OCI-M1 (cell line): ENCODE measurements at places on chromosomes 2 and 18.
A peak's percentile ranks its signal among the peaks of the same experiment; 100 is the strongest.

DNA sequence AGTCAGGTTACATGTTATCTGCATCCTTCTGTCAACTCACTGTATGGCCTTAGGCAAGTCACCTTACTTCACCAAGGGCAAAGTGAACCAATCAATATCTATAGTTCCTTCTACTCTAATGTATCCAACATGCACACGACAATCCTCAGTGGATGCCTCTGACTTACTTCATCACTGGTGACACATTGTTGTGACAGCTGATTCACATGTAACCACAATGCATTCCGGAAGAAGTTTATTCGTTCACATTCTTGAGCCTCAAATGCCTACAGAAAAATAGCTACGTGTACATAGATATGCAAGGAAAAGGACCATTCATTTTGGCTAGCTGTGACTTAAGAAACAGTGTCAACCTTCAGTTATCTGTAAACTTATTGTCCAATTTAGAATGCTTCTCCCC lies 26.3 kb upstream of the EPG5 start:
- DNase-seq: no peak

DNA sequence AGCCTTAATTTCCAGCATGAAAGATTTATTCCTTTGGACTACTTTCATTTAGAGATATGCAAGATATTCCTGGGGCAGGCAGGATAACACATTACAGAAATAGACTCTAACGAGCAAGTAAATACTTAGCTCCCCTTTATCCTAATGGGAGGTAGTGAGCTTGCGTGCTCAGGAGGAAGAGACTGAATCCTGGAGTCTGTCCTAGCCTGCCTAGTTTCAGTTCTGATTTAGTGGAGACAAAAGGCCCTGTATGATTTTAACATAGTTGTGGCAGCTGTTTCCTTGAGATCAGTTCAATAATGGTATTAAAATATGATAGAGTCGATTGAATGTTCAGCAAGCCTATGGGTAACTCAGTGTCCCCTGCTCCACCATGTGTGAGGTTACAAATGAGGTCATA lies 109.5 kb downstream of the FMNL2 start:
- no peak for DNase-seq

DNA sequence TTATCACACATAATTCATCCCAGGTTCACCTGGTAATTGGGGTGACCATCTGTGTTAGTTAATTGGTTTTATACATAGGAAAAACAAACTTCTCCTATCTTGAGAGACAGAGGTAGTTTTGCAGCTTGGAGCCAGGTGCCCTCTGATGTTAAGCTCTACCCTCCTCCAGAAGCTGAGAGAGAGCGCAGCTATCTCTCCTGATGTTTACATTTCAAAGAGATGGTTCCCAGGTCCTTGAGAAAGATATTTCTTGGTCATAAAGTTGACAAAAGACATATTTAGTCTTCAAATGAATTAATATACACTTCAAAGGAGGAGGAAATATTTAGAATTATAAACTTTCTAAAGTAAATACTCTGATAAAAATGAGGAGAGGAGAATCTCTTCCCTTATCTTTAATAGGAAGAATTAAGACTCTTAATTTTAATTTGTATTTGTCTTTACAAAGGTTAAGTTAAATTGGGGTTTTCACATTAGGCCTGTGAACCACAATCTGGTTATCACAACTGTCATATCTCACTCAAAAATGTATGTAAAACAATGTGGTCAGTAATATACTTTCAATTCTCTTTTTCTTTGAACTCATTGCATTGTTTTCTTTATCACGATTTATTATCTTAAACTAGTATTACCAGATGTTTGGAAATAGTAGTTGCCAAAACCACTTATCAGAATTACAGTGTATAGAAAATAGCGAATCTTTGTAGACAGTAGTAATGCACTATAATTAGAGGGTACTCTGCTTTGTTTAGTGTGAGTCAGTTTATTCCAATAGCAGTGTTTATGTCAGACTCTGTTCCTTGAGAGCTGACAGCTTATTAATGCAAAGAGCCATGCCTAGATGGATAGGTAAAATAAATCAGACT lies 26.8 kb downstream of the SERPINB4 start:
- peak; percentile 21 for DNase-seq

- DNase-seq: no peak
These were observed 245.0 kb downstream of the FAM210A start for GRCh38 chr18:13481331-13481730.

DNA sequence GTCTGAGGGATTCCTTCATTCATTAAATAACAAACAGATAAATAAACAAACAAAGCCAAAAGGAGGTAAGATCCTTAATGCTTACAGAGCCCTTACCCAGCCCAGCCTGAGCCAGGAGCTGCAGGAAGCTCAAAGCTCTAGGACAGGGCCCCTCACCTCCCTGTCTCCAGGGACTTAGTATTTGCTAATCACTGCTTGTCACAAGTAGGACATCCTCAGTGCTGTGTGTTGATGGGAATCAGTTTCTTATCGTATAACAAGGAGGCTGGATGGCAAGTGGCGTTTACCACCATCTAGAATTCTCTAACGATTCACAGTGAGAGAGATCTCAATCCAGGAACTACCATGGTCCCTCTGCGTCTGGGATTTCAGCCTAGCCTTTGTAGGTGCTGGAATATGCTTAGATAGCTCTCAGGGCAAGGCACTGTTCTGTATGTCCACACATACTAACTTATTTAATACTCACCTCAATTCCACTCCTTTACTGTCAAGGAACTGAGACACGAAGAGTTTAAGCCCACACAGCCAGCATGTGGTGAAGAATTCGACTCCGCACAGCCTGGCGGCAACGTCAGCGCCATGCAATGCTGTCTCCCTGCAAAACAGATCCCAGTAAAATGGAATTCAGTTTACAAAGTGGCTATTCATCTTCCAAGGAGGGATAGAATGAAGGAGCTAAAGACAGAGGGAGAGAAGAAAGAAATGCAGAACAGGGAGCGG lies 164.8 kb downstream of the MYCN start:
- DNase-seq: no peak

- DNase-seq: no peak
These were observed 383.0 kb downstream of the TMEM182 start for GRCh38 chr2:103144837-103145236.

DNA sequence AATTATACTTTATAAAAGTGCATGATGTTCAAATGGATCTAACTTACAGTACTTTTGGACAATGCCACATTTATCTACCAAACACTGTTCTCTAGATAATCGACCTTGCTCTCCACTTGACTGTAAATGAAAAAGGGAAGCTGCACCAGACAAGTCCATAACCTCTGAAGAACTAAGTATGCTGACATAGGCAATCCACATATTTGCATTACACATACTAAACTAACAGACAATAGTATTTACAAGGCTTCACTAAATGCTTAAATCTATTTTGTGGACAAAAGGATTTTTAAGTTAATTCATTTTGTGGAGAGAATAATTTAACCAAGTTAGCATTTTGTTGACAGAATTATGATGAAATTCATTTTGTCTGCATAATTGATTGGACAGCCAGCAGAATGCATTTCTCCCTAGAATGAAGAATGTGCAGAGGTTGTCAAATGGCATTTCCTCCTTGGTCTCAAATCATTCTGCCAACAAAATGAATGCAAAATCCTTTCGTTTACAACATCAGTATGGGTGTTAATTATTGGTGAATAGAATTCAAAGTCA lies 520.9 kb downstream of the CPS1 start:
- peak; percentile 11 for DNase-seq

GRCh38 chr18:72623444-72623843 lies 79.3 kb upstream of the CBLN2 start:
- no peak for DNase-seq

- no peak for DNase-seq
These were observed 35.4 kb upstream of the ZNF532 start for GRCh38 chr18:58829263-58829662.

GRCh38 chr2:119859528-119859927 lies 99.8 kb downstream of the PTPN4 start:
- peak; percentile 61 for DNase-seq

DNA sequence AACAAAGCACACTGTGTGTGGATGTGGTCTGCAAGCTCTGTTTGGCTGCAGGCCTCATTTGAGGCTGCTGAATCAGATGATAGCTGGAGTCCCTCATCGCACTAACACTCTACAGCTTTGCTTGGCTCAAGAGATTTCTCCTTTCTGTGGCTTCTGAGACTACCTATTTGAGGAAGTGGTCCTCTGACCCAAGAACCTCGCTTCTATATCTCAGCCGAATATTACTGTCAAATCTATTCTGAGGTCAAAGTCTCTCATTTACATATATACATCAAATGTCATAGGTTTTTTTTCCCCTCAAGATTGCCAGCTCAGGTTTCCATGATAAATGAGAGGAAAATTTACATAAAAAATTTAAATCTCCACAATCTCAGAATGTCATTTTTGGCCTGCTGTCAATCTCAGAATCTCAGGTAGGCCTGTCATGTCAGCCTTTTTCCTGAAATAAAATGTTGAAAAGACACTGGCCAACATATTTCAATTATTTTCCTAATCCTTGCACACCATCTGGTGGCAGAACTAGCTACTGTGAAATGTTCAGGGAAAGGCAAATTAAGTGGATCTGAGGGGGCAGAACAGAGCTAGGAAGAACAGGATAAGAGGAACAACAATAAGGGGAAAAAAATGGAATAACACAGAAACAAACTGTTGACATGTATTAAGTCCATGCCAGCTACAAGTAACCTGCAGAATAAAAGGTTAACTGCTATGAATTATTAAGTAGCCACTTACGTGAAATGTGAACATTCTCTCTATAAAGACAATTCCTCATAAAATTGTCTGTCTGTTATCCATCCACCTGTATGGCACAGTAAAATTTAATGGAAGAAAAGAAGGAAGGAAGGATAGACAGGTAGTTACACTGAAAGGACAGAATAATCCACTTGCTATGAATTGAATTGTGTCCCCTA lies 39.3 kb downstream of the AP1S3 start:
- DNase-seq: peak; percentile 49

GRCh38 chr2:208586516-208586915 lies 179.9 kb downstream of the PTH2R start:
- no peak for DNase-seq

- no peak for DNase-seq
These were observed 104.6 kb upstream of the TEX51 start for GRCh38 chr2:126793885-126794613.

DNA sequence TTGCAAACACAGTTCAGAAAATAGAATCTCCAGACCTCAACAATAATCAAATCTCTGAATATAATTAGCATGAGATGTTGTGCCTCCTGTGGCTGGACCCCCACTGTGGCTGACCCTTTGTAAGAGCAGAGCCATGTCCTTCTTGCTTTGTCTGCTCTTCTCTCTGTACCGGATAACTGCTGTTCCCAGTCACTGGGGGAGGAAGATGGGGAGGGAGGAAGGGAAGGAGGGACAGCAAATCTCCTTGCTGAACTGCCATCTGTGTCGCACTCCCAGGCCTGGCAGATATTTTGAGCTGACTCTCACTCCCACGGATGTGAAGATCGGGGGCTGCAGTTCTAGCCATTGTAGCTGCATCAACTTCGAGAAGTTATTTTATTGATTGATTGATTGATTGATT lies 319.0 kb upstream of the CXCR4 start:
- DNase-seq: no peak

DNA sequence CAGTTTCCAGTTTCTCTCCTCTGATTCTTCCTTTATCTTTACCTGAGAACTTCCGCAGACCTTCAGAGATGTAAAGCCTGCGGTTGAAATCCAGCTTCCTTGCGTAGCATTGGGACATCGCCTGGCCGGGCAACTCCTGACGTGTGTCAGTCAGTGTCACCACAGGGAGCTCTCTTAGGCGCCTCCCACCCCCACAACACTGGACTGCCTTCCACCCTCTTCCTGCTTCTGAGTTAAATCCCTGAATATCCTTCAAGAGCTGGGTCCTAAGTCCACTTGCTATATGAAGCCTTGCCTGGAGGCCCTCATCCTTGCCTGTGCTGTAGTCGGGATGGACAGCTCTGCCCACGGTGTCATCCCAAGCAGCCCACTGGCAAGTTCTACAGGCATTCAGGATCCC lies 179.4 kb downstream of the SEPTIN10 start:
- DNase-seq: no peak

GRCh38 chr2:8306530-8307351 lies 375.1 kb upstream of the ID2 start:
- no peak for DNase-seq

- DNase-seq: no peak
These were observed 6.0 kb downstream of the DDX18 start for GRCh38 chr2:117820444-117820843.

DNA sequence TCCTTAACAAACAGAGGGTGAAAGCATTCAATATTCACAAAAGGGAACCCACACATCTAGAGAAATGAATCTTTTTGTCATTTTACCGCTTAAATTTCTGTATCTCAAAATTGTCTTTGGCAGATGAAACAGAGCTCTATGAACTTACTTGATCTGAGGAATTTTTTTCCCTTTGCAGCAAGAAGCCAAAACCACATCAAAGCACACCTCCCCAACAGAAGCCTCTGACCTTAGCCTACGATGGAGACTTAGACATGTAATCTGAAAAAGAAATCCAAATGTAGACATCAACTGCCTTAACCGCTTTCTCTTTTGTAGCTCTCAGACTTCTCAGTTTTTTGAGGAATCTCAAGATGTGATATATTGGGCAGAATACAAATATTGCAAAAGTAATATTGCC lies 287.9 kb upstream of the HNMT start:
- no peak for DNase-seq

GRCh38 chr2:138219961-138220360 lies 255.7 kb downstream of the HNMT start:
- no peak for DNase-seq
